Upper lobe of right lung (tissue), 1 donor: ENCODE measurements at places on chromosomes 11 and 22. TPM values are rescaled to one million over a fixed set of nuclear protein-coding genes. Genes with fewer than 3 reads are reported as not detected.

- H3K27me3 ChIP-seq: no peaks in the 10 kb centered on the region
- DNase-seq: no peak
- H3K36me3 ChIP-seq: no peaks in the 10 kb centered on the region
- H3K4me1 ChIP-seq: peaks cover 3% of the 10 kb centered on the region
- H3K4me3 ChIP-seq: no peak overlapping the region
Observed at GRCh38 chr22:41966607-41967240, 2.5 kb upstream of the SEPTIN3 start.

DNA sequence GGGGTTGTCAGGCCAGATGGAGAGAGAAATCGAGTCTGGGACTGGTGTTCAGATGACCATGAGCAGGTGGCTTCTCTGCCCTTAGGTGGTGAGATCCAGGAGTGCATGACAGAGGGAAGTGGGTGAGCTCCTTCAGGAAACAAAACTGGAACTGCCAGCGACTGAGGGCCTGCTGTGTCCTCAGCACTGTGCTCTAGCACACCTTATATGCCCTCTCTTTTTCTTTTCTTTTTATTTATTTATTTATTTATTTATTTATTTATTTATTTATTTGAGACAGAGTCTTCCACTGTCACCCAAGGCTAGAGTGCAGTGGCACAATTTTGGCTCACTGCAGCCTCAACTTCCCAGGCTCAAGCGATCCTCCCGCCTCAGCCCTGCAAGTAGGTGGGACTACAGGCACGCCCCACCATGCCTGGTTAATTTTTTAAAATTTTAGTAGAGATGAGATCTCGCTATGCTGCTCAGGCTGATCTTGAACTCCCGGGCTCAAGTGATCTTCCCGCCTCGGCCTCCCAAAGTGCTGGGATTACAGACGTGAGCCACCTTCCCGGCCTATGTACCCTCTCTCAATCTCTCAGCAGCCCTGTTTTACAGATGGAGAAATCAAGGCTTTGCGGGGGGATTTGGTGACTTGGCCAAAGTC lies 14.8 kb upstream of the RASD2 start:
- no peaks in the 10 kb centered on the region for H3K27me3 ChIP-seq
- H3K4me3 ChIP-seq: no peak overlapping the region
- H3K27ac ChIP-seq: peak overlapping the region; percentile 11
- no peaks in the 10 kb centered on the region for H3K4me1 ChIP-seq
- H3K36me3 ChIP-seq: no peaks in the 10 kb centered on the region

- DNase-seq: peak; percentile 58
- H3K27ac ChIP-seq: no peak overlapping the region
- no peak overlapping the region for H3K4me3 ChIP-seq
Observed at GRCh38 chr22:48491451-48491941, 1336.2 kb downstream of the BRD1 start.

- peaks cover 3% of the 10 kb centered on the region for H3K27me3 ChIP-seq
- H3K4me3 ChIP-seq: no peak overlapping the region
- H3K36me3 ChIP-seq: no peaks in the 10 kb centered on the region
- peak; percentile 54 for DNase-seq
Observed at GRCh38 chr11:1943977-1944376, 3.2 kb upstream of the MRPL23 start.

- H3K4me1 ChIP-seq: no peaks in the 10 kb centered on the region
- no peak for DNase-seq
Observed at GRCh38 chr11:94100253-94100652, 28.4 kb upstream of the PANX1 start.

The IL17REL gene
- not detected for total RNA-seq

The UCP2 gene
- total RNA-seq: 56.3 TPM

The CSRP3 gene
- total RNA-seq: not detected

DNA sequence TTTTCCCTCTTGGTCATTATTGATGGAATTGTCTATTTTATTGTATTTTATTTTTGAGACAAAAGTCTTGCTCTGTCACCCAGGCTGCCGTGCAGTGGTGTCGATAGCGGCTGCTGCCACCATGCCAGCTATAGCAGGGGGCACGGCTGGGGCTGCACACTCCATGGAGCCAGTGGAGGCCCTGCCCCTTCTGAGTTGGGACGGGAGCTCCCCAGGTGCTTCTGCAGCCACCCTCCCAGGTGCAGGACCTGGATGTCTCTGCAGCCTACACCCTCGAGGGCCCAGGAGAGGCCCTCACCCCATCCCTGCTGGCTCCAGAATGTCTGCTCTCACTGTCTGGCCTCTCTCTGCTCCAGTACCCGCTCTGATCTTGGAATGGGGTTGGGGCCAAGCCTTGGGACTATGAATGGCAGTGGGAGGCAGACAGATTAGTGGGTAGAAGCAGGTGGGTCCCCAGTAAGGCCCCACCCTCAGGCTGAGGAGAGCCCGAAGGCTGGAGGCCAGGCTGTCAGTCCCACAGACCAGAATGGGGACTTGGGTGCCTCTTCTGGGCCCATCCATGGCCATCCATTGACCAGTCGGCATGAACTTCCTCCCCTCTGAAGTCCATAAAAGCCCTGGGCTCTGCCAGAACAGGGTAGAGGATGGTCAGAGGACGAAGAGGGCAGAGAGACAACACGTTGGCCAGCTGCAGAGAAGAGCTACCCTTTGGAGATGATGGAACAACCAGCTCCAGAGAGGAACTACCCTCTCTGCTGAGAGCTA lies 49.6 kb upstream of the ATXN10 start:
- no peak overlapping the region for H3K4me3 ChIP-seq
- H3K4me1 ChIP-seq: peaks cover 3% of the 10 kb centered on the region
- no peaks in the 10 kb centered on the region for H3K27me3 ChIP-seq
- H3K27ac ChIP-seq: no peak overlapping the region
- H3K36me3 ChIP-seq: no peaks in the 10 kb centered on the region

DNA sequence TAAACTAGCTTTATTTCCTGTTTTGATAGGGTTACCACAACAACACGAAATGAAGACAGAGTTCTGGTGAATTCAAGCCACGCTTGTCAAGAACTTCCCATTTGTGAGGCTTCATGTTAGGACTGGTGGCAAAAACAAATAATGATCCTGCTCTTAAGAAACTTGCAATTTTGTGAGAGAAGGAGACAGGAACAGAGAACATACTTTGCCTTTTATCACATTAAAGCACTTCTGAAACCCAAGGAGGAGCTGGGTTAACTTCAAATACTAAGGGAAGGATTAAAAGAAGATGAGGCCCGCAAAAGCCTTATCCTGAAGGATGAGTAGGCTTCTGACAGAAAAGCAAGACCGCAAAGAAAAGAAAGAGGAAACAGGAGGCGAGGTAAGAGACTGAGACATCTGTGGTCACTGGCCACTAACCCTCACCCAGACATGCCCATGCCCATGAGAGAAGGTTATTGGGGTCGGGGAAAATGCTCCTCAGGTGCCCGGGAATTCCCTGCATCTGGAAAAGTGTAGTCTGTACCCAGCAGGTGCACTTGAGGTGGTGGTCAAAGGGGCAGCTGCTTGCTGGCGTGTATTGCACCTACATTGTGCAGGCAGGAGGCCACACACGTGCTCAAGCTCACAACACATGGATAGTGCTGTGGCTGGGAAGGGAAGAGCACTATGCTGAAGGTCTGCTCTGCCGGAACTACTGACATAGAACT lies 50.5 kb downstream of the MAPK1 start:
- H3K4me1 ChIP-seq: peaks cover 42% of the 10 kb centered on the region
- H3K4me3 ChIP-seq: no peak overlapping the region
- H3K27me3 ChIP-seq: no peaks in the 10 kb centered on the region
- no peak for DNase-seq

DNA sequence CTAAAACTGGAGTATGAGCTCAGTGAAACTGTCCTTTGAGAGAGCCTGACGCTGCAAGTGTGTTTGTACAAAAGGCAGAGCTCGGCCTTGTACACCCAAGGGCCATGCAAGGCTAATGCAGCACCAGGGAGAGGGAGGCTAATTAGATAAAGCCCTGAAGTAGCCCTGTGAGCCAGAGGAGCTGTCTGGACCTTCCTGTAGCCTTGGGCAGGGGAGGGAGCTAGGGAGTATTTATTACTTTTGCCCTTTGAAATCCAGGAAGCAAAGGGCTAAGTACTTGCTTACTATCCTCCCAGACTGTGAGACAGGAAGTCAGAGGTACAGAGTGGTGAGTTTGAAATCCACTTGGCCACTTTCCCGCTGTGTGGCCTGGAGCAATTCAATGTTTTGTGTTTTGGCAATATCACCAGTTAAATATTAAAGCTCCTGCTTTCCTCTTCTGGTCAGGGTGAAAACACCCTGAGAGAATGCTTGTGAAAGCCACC lies 10.2 kb upstream of the LDHA start:
- H3K27ac ChIP-seq: peak overlapping the region; percentile 97
- H3K36me3 ChIP-seq: no peaks in the 10 kb centered on the region
- no peaks in the 10 kb centered on the region for H3K27me3 ChIP-seq

GRCh38 chr11:38530226-38530625 lies 1932.2 kb upstream of the RAG2 start:
- no peak overlapping the region for H3K4me3 ChIP-seq
- H3K27me3 ChIP-seq: no peaks in the 10 kb centered on the region
- no peaks in the 10 kb centered on the region for H3K36me3 ChIP-seq
- no peak for DNase-seq

The HBG1 gene
- total RNA-seq: not detected

The CCDC81 gene
- total RNA-seq: 0.38 TPM

DNA sequence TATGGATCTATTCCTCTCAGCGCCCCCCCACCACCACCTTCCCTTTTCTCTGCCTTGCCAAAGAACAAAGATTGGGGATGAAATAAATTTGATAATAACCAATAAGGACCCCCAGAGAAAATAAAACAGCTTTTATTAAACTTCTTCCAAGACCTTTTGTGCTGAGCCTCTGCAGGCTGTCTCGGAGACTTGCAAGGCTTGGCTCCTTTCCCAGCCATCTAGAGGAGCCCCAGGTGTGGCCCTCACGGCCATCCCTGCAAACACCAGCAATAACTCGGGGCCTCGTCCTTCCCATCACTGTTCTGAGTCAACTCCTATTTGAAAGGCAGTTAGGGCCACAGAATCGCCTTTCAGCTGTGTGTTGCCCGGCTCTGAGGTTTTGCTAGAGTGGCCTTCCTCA lies 51.2 kb upstream of the LMO1 start:
- no peaks in the 10 kb centered on the region for H3K4me1 ChIP-seq
- no peaks in the 10 kb centered on the region for H3K36me3 ChIP-seq
- H3K4me3 ChIP-seq: no peak overlapping the region

DNA sequence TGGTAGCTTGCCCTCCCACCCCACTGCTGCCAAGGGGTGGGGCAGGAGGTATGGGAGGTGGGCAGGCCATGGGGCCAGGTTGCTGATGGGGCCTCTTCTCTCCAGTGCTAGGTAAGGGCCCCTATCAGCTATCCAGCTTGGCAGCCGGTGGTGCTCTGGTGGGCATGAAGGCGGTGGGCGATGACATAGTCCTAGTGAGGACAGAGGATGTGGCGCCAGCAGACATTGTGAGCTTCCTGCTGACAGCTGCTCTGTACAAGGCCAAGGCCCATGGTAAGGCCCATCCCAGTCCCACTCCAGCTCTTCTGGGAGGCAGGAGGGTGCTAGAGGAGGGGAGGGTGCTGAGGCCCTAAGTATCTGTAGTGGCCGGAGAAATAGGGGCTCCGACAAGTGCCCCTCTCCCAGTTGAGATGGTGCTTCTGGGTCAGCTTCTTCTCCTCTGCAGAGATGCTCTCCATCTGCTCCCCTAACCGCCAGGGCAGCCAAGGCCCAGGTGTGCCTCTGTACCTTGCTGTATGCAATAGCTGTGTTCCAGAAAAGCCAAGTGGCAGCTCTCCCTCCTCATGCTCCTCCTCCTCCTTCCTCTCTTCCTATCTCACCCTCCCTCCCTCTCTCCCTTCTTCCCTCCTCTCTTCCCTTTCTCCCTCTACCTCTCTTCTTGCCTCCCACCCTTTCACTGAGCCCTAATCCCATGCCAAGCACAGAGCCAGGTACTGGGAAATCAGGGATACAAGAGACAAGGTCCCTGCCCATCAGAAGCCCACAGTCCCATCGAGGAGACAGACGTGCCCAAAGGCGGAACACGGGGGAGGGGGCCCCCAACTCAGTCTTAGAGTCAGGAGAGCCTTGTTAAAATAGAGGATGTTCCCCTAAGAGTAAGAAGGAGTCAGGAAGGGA lies 55.3 kb downstream of the OTOG start:
- H3K4me3 ChIP-seq: no peak overlapping the region
- no peaks in the 10 kb centered on the region for H3K36me3 ChIP-seq
- H3K4me1 ChIP-seq: no peaks in the 10 kb centered on the region
- no peak for DNase-seq
- H3K27me3 ChIP-seq: no peaks in the 10 kb centered on the region
- H3K27ac ChIP-seq: no peak overlapping the region

The DDT gene
- 88.7 TPM for total RNA-seq

DNA sequence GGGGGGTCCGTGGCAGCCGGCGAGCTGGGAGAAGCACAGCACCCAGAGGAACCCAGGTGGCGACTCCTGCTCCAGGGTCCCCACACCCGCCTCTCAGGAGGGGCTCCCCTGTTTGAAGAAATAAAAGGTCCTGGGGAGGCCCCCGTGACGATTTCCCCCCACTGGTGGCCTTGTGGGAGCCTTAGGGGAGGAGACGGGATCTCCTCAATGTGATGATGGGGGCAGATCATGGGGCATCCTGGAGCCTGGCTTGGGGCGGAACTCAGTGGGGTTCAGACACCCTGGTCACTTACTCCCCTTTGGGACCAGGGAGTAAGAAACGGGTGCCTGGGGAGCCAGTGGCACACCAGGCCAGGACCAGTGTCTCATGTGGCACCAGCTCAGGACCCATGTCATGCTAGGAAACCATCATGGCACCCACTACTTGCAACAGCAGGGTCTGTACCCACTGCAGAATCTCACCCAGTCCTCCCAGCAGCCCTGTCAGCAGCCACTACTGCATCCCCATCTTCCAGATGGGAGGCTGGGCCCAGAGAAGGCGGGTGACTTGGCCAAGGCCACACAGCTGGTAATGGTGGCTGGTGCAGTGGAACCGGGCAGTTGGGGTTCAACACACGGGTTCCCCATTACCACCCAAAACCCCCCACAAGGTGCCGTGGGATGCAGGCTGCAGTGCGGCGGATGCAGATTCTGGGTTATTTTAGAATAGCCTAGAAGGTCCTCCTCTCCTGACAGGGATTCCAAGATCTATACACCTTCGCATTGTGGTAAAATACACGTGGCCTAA lies 130.7 kb downstream of the CTTN start:
- H3K27me3 ChIP-seq: no peaks in the 10 kb centered on the region
- H3K36me3 ChIP-seq: no peaks in the 10 kb centered on the region
- no peaks in the 10 kb centered on the region for H3K4me1 ChIP-seq
- H3K27ac ChIP-seq: no peak overlapping the region
- peak; percentile 53 for DNase-seq
- no peak overlapping the region for H3K4me3 ChIP-seq
